ENCODE measurements at places on chromosomes 12 and 14.
A peak's percentile ranks its signal among the peaks of the same experiment; 100 is the strongest.

DNA sequence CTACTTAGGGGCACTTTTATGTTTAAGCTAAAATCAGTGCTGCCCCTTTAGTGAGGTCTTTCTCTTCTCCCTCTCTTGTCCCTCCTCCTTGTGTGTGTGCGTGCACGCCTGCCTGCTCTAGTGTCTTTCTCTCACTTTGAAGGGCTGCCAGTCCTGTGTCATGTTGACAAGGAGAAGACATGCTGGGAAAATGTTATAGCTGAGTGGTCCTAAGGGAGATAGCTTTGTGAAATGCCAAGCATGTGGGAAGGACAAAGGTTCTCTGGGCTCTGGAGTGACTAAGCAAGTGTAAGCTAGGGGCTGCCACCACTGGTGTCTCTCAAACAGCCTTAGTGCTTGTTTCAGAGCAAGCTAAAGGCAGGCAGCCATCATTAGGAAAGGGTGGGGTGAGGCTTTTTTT, 108.4 kb downstream of the EMP1 start:
- DNase-seq, result no peak

GRCh38 chr12:122406701-122407164, 15.7 kb downstream of the CLIP1 start:
- no peak for DNase-seq

GRCh38 chr12:114688256-114688845, 4.4 kb upstream of the TBX3 start:
- no peak for DNase-seq

DNA sequence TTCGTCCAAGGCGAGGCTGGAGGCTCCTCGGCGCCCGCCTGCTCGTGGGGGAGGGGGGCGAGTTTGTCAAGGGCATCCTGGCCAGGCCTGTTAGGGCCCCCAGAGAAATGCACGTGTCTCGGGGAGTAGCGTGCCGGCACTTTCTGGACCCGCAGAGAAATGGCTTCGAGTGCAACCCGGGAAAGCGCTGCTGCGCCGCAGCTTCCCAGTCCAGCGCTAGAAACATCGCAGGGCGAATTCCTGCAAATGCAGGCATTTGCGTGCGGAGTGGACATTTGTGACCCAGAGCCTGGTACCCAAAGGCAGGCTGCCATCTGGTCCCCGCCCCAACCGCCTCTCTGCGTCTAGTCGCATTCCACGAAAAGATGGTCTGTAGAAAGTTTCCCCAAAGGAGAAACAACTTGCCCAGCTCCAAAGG, 756 bp downstream of the LGR5 start:
- no peak for DNase-seq

DNA sequence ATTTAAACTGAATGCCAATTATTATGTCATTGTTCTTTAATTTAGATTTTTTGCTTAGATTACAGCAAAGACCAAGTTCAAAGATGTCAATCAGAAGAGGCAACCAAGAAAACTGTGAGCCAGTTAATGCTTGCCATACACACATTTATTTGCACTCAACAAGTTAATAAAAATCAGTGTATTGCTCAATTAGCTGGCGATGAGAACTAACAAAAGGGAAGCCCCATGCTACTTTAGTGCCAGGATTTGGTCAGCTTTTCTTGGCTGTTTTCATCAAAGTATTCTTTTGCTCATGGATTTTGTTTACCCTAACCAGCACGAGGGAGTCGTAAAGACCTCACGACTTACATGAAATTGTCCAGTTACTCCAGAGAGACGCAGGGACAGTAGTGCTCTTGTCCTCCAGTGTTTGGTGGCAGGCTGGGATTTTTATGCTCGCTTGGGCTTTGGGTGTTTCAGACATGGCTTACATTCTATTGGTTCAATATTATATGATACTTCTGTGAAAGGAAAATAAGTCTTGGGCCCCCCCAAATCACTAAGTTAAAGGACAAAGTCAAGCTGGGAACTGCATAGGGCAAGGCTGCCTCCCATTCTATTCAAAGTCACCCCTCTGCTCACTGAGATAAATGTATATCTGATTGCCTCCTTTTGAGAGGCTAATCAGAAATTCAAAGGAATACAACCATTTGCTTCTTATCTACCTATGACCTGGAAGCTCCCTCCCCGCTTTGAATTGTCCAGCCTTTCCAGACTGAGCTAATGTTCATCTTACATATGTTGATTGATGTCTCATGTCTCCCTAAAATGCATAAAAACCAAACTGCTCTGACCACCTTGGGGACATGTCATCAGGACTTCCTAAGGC, 7.4 kb upstream of the B4GALNT1 start:
- DNase-seq, result no peak

- no peak for DNase-seq
Measured at GRCh38 chr12:124456652-124457152, 110.7 kb downstream of the NCOR2 start.

DNA sequence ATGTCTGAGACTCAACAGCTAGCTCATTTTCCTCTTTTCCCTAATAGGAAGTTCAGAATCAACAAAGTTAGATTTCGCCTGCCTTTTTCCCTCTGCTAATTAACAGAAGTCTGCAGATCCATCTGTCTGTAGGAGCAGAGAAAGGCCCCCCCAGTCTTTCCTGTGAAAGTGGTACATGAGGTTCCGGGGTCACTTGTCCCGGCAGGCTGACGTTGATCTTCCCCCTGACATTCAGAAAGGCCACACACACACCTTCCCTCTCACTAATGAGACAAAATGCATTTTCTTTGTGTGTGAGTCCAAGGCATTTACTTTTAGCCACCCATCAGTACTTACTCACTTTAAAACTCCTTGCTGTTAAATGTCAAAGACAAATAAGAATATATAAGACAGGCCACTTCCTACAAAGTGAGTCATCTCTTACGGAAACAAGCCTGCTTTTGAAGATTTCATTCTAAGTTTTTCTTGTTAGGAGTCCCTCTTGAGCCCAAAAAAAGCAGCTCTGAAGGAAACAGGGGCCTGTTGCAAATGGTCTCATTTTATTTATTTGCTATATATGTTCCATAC, 138.7 kb downstream of the TTC7B start:
- no peak for DNase-seq

GRCh38 chr12:56162468-56163290, 4.5 kb downstream of the MYL6 start:
- no peak for DNase-seq

DNA sequence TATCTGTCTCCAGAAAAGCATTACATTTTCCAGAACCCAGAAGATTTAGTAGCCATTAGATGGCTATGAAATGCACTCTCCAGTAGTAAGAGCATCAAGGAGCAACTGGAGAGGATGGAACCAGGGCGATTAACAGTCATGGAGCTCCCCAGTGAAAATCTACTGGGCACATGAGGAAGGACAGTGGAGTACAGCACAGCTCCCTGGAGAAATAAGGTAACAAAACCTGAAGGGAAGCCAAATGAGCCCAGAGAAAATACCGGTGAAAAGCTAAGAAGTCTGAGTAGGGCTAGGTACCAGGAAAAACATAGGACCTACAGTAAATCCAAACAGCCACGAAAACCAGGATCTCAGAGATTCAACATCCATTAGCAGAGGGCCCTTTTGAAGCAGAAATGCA, 21.6 kb downstream of the SOX5 start:
- no peak for DNase-seq

- DNase-seq, result no peak
Measured at GRCh38 chr14:100271247-100271939, 32.4 kb downstream of the YY1 start.

DNA sequence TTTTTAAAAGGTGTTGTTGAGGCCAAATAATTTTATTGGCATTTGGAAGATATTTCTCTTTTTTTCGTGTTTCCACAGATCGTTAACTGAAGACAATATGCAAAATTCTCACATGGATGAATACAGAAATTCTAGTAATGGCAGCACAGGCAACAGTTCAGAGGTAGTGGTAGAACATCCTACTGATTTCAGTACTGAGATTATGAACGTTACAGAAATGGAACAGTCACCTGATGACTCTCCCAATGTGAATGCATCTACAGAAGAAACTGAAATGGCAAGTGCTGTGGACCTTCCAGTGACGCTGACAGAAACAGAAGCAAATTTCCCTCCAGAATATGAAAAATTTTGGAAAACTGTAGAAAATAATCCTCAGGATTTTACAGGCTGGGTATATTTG, 11.2 kb downstream of the PRPF39 start:
- DNase-seq, result no peak

DNA sequence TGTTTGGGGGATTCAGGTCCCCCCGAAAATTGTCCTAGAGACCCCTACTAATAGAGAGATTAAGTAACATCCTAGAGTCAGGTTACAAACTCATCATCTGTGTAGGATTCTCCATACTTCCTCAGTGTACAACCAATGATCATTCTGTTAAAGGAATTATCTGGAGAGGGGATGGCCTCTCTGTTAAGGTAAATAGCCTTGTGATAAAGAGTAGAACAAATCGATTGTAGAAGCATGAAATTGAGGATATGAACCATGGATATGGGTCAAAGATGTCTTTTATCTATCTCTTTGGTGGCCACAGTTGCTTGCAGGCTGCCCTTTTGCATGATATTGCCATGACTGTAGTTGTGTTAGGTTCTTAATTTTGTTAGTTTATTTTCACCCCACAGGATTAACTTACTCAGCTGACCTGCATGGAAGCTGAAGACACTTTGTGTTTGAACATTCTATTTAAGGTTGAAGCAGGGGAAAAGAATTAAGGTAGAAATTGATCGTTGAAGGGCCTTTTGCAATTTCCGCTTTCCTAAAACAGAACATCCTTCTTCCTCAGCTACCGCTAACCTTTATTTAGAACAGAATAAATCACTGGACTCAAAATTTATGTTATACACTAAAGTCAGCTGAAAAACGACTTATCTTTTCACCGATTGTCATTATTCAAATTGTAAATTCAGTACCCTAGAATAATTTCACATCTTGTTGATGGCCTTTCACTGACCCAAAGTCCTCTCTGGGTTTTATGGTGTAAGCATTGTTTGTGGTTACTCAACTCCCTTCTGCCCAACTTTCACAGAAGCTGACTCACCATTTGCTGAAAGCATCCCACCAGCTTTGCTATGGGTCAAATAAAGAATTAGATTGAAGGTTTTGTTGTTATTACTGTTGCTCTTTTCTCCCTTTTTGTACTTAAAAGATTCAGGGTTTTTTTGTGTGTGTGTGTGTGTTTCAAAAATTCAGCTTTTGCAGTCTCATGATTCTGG, 52.3 kb downstream of the IRAK3 start:
- DNase-seq, result no peak

DNA sequence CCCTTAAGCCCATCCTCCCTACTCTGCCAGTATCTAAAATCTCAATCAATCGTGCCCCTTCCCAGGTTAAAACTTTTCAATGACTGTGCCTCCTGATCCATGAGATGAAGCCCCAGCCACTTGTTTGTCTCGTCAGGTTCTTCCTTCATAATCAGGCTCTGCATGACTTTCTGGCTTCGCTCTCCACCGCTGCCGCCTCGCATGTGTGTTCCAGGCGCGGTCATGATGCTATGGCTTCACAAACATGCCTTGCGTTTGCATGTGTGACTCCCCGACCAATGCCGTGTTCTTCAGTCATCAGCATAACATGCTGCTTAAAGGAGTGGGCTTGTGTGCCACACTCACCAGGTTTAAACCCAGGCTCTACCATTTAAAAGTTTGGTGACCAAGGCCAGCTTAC, 5.0 kb upstream of the C1RL start:
- no peak for DNase-seq

DNA sequence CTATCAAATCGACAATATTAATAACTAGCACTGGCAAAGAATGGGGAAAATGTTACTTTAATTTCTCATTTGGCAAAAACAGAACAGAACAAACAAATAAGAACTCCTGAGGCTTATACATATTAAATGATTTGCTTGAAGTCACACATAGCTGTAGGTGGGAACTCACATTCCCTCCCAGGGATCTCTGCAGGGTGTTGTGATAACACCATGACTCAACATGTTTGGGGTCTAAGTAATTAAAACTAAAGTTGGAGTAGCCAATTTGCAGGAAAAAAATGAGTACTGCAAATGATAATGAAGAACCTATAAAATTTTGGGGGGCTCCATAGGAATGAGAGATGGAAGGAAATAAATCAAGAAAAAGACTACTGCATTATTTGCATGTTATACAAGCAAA, 27.5 kb downstream of the UNC79 start:
- no peak for DNase-seq

GRCh38 chr14:39251547-39251946, 17.8 kb downstream of the MIA2 start:
- no peak for DNase-seq

- no peak for DNase-seq
Measured at GRCh38 chr12:44217146-44217883, 381.4 kb downstream of the TMEM117 start.

- DNase-seq, result peak; percentile 30
Measured at GRCh38 chr12:53097564-53098353, at the start of gene IGFBP6. Gene IGFBP6 (plus strand): TSS chr12:53097667. CDS start chr12:53097718, 51 bp downstream.

GRCh38 chr12:52495389-52495788, 2.3 kb upstream of the KRT6A start:
- DNase-seq, result no peak

DNA sequence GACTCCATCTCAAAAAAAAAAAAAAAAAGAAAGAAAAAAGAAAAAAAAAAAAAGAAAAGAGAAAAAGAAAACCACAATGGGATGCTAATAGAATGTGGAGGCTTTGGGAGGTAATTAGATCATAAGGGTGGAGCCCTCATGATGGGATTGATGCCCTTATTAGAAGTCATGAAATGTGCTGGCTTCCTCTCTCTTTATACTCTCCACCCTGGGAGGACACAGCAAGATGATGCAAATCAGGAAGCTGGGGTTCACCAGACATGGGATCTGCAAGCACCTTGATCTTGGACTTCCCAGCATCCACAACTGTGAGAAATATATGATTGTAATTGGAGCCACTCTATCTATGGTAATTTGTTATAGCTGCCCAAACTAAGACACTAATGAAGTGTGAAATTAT, 13.4 kb upstream of the DRAM1 start:
- DNase-seq, result no peak

GRCh38 chr12:105570944-105571343, 240.5 kb downstream of the C12orf75 start:
- DNase-seq, result no peak

- DNase-seq, result no peak
Measured at GRCh38 chr14:85415015-85415712, 114.8 kb upstream of the FLRT2 start.

DNA sequence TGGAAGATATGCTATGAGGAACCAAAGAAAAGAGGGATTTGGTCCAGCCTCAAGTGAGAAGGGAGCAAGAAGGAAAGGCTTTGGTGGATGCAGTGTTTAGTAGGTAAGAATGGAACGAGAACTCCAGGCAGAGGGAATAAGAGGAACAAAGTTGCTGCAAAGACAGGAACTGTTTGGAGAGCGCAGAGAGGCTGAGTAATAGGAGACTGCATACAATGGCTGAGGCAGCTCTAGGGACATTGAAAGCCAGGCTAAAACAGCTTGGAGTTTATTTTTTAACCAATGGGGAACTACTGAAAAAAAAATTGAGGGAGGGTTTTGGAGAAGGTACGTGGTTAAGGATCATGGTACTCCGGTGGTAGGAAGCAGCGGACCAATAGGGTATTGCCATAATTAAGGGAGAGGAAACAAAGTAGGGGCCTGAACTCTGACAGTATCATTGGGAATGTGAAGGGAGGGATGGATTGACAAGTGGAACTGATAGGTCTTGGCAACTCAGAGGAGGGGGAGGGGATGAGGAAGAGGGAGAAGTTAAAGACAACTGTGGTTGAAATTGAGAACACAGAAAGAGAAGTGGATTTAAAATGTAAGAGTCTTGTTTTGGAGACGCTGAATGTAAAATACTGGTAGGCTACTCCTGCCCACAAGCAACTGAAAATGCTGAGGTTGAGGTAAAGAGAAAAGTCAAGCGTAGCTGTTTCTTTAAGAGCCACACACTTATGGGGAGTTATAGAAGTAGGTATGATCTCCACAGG, 4.8 kb downstream of the ASCL4 start:
- no peak for DNase-seq
